ENCODE measurements at places on chromosomes 2 and 18.

DNA sequence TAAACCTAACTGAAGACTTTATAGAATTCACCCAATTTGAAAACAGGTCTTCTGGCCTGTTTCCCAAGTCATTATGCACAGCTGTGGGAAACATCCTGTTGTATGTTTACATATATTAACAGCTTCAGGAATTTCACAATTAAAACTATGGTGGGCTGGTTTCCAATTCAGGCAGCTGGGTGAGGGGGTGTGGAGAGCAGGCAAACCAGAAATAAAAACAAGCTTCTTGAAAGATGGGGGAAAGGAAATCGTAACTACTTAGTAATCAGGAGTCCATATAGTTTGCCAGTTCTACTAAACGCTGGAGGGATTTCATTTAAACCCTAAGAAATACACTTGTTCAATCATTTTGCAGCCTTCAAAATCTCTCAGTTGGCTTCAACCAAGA is 22.8 kb downstream of the ATP8B1 start:
- no peak for DNase-seq

- DNase-seq, result no peak
These were observed 833 bp downstream of the AFG3L2 start for GRCh38 chr18:12376034-12376753.

- DNase-seq, result no peak
These were observed 51.8 kb upstream of the STAT1 start for GRCh38 chr2:191065785-191066184.

DNA sequence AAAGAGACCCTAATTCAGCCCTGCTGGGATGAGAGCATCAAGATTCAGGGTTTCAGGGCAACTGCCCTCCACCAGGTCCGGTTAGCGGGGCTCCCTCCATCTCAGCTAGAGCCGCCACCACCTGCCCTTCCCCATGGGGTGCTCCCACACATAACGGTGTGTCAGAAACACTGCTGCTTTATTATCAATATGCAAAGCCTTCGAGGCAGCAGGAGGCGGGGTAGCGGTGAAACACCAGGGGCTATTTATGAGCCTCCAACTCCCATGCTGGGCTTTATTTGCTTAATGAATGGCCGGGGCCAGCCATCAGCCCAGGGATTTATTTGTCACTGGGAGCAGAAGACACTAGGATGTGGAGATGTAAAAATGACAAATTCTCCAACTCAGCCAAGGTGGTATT is 109.8 kb downstream of the GALNT14 start:
- DNase-seq, result no peak

- no peak for DNase-seq
These were observed 711.2 kb upstream of the CDH7 start for GRCh38 chr18:65039578-65039977.

DNA sequence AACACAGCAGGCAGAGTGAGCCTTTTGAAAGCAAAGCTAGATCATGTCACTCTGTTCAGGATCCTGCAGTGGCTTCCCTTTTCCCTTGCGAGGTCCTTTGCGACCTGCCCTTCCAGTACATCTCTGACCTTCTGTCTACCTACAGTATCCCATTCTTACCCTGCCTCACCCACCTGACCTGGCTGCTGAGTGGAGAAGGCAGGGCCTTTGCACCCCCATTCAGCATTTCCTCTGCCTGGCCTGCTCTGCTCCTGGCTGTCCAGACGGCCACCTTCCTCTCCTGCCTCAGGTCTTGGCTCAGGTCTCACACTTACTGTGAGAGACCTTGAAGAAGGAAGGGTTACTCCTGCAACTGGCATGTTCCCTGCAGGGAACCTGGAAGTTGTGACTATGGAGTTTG is 77.4 kb downstream of the MAPRE2 start:
- no peak for DNase-seq

GRCh38 chr2:190701586-190701985 is 52.7 kb downstream of the NAB1 start:
- no peak for DNase-seq

GRCh38 chr2:25273985-25274535 is 67.7 kb downstream of the DNMT3A start:
- no peak for DNase-seq

DNA sequence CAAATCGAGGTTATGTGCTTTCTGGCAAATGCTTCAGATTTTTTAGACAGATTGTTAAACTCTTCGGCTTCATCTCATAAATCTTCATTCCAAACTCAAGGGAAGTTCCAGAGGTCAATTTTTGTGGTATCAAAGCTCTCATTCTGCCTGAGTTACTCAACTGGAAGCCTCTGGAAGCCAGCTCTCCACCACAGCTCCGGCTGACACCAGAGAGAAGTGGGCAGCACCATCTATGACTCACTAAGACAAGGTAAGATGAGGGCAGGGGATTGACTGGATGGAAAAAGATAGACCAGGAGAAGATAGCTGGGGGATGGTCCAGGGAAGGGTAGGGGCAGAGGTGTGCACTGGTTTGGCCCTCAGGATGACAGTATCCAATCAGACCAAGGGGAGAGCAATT is 137.3 kb upstream of the HNRNPA3 start:
- no peak for DNase-seq

DNA sequence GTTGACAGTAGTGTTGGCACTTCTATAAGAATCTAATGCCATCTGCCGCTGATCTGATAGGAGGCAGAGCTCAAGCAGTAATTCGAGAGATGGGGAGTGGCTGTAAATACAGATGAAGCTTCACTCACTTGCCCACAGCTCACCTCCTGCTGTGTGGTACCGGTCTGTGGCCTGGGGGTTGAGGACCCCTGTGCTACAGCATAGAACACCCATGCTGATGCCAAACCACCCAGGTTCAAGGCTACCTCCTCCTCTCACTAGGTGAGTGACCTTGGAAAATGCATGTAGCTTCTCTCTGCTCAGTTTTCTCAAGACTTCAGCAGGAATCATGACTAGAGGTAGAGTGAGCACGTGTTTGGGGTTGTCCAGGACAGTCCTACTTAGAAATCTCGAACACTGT is 263.4 kb downstream of the SH3BP4 start:
- no peak for DNase-seq

GRCh38 chr2:56102098-56102497 is 81.7 kb upstream of the CCDC85A start:
- DNase-seq, result no peak

DNA sequence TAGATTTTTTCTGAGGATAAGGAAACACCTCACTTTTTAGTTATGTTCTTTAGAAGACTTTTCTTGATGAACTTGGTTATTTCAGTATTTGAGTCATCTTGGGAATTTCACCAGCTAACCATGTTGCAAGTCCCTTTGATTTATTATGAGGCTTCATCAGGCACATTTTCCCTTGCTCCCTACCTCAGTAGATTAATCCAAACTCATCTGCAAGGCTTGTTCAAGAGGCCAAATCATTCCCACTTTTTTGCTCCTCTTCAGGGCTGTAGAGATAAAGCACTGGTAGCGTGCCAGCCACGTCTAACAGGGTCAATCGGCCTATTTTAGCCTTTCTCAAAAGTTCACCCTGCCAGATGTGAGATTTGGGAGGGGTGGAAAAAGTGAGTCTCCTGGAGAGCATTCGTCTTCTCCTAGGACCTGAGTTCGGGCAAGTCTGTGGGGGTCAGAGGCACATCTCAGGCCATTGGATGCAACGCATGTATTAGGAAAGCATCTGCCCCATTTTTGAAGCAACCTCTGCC is 120.3 kb downstream of the RDH14 start:
- peak; percentile 69 for DNase-seq
